Coronary artery (tissue), 2 donors: ENCODE measurements at places on chromosomes 5 and 9.
A peak's percentile ranks its signal among the peaks of the same experiment; 100 is the strongest.

- no peak for DNase-seq
Measured at GRCh38 chr5:170628028-170628427, 124.2 kb downstream of the KCNIP1 start.

DNA sequence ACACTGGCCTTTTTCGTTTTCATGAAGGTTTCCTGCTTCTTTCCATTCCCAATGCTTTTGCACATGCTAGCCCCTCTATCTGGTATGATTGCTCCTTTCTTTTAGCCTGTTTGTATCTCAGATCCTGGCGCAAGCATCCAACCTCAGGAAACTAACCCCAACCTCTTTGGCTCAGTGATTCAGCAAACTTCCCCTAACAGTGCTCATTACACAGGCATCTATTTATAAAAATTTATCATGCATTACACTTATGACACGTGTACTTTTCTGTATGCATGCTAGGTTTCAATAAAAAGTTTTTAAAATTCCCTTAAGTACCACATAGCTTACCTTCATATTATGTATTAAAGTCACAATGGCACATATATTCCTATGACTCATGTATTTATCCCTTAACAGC, 218.9 kb downstream of the EPB41L4A start:
- DNase-seq, result no peak

GRCh38 chr9:84781458-84781857, 111.9 kb downstream of the NTRK2 start:
- no peak for DNase-seq

GRCh38 chr5:59769832-59770231, 123.7 kb downstream of the PDE4D start:
- DNase-seq, result no peak

DNA sequence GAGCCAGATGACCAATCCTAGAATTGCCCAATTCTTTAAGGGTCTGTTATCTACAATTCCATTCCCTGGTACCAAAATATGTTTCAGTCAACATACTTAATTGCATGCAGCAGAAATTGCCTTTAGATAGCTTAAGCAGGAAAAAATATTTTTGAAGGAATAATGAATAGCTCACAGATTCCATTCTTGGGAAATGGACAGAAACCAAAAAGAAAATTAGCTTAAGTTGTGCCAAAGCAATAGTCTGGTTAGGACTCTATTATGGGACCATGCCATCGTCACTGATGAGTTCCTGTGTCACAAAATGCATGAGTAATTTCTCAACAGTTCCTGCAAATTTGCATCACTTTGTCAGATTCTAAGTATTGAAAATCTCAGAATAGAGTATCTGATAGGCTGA, 12.3 kb downstream of the ACTBL2 start:
- no peak for DNase-seq

- no peak for DNase-seq
Measured at GRCh38 chr5:138752341-138752950, 779 bp upstream of the CTNNA1 start.

GRCh38 chr9:38343552-38343951, 49.0 kb upstream of the ALDH1B1 start:
- DNase-seq, result no peak

GRCh38 chr5:62268792-62269191, 37.2 kb upstream of the KIF2A start:
- no peak for DNase-seq

DNA sequence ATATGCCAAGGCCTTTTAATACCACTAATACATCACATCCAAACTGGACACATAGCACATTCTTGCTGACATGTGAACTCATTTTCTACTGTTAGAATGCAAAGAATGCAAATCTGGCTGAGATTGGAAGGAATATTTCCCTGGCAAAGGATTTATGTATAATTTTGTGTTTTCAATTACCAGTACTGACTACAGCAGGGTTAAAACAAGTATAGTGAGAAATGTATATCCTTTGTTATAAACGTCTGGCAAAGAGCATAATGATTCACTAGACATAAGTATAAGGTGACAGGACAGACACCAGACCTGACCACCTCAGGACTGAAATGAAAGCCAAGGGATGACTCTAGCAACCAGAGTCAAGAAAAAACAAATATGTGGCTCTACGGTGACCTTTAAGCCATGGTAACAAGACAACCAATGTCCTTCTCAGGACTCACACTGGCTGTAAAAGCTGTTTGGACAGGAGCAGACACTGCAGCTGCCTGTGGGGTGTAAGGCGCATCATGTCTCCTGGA, 95.0 kb downstream of the MRPS27 start:
- DNase-seq, result no peak

- no peak for DNase-seq
Measured at GRCh38 chr5:173802670-173803165, 85.4 kb upstream of the CPEB4 start.

DNA sequence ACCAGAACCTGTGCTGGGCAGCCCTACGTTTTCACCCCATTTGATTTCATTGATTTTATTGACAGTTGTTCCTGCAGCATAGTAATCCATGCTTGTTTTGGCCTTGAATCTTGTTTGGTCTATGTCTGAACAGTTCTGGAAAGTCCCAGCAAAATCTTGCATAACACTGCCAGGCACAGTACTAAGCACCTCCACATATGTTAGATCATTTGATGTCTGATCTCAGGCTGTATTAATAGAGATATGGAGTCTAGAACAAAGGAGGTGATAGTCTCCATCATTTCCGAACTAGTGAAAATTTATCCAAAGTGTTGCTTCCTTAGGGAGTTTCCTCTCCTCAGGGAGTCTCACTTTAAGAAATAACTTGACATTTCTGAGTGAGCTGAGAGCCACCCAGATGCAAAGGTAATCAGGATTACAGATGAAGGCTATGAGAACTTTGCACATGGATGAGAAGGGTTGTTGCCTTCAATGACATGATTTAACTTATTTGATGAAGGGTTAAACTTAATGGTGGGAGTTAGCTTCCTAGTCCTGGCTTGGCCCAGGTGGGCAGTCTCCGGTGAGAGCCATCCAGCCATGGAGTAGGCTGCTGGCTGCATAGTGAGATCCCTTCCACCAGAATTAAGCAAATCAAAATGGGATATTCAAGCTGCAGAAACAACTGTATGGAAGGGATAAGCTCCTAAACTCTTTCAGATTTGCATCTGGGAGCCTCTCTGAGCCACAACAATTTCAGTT, 173.8 kb upstream of the MVB12B start:
- no peak for DNase-seq

DNA sequence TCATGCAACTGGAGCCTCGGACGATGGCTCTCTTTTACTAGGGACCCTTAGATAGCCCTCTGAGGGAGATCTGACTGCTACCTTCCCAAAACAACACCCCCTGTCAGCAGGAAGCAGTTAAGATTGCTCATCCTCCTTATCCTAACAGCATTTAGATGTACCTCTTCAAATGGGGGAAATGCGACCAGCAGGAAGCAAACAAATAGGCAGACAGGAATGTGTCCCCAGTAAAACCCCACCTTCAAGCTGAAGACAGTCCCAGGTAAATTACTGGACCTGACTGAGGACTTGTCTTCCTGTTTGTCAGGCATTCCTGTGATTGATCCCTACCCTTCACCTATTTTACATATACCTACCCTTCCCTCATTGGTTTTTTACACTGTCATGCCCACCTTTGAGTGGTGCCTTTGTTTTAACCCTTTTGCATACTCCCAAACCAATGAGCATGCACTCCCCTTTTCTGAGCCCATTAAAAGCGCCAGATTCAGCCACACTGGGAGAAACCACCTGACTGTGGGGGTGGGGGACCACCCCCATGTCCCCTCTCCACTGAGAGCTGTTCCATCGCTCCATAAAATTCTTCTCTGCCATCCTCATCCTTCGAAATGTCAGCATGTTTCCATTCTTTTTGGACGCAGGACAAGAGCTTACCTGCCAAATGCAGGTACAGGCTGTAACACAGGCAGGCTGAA, 954.0 kb upstream of the CDH6 start:
- DNase-seq, result no peak

DNA sequence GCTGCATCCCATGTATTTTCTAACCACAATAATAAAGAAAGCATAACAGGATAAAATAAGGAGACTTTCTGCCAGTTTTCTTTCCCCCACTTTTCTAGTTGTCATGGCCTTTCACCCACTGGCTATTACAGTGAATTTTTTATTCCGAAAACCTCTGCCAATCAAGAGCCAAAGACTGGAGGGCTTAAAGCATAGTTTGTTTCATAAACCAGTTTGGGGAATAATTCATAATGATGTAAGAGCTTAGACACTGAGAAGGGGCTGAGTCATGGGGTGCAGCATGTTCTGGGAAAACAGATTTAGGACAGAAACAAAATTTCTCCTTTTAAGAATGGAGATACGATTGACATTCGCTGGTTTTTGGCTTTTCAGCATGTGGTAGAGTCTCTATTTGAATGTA, 4.4 kb upstream of the GLIPR2 start:
- DNase-seq, result no peak

DNA sequence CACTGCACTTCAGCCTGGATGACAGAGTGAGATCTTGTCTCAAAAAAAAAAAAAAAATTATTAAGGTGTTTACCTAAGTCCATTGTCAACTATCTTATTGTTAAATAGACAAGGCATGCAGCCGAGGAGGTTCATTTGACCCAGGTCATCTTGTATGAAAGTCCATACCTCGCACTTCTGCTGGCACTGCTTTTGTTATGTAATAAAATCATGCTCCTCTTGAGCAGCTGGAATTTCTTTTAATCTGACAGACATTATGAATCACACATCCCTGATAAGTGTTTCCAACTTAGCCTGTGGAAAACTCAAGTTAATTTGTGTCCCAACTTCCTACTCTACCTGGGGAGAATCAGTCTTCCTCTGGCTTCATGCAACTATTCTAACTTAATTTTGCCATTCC, 315.6 kb upstream of the KLF4 start:
- DNase-seq, result no peak

GRCh38 chr5:32290922-32291321, 21.8 kb downstream of the MTMR12 start:
- DNase-seq, result no peak

- no peak for DNase-seq
Measured at GRCh38 chr5:150573867-150574817, 66.2 kb downstream of the NDST1 start.

GRCh38 chr5:9373571-9373970, 172.3 kb downstream of the SEMA5A start:
- DNase-seq, result no peak

DNA sequence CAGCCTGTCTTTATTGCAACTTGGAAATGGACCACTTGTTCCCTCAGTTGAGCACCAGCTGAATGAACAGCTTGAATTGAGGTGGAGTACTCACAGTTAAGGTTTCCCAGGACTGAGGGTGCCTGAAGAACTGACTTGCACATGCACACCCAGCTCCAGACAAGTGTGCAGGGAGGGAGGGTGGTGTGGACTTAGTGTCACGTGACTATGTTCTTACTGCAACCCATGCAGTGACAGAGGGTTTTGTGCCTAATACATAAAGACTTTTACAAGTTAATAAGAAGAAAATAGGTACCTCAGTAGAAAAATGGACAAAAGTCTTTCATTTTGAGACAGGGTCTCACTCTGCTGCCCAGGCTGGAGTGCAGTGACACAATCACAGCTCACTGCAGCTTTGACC, 18.0 kb downstream of the BARX1 start:
- no peak for DNase-seq

- no peak for DNase-seq
Measured at GRCh38 chr9:15416880-15417279, 5.8 kb upstream of the SNAPC3 start.

- peak; percentile 35 for DNase-seq
Measured at GRCh38 chr9:122387536-122387935, 16.7 kb downstream of the PTGS1 start.

DNA sequence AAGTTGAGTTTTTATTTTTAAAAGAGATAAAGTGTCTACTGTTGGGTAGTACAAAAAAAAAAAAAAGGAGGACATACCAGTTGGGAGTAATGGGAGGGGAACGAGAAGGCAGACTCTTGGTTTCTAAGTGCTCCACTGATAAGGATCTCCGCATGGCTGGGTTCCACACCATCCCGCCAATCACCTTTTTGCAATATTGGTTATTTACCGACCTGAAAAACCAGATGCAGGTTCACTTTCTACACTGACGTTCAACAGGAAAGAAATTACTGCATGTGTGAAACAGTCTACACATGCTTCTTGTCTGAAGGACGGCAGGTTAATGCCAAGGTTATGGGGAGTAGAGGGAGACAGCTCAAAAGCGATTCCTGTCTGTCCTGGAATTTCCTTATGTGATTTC, 75.5 kb downstream of the PTPN3 start:
- DNase-seq, result no peak

GRCh38 chr5:20972419-20972925, 984.5 kb upstream of the CDH18 start:
- peak; percentile 77 for DNase-seq

- DNase-seq, result no peak
Measured at GRCh38 chr5:131416729-131417128, 152.9 kb downstream of the CDC42SE2 start.

GRCh38 chr5:174623433-174624019, 100.9 kb upstream of the MSX2 start:
- no peak for DNase-seq

GRCh38 chr9:99169982-99170761, 51.6 kb downstream of the ALG2 start:
- DNase-seq, result no peak
